ENCODE measurements at places on chromosomes 5 and 9.
A peak's percentile ranks its signal among the peaks of the same experiment; 100 is the strongest.

GRCh38 chr5:51518607-51519006 is 135.4 kb downstream of the ISL1 start:
- no peak for DNase-seq

DNA sequence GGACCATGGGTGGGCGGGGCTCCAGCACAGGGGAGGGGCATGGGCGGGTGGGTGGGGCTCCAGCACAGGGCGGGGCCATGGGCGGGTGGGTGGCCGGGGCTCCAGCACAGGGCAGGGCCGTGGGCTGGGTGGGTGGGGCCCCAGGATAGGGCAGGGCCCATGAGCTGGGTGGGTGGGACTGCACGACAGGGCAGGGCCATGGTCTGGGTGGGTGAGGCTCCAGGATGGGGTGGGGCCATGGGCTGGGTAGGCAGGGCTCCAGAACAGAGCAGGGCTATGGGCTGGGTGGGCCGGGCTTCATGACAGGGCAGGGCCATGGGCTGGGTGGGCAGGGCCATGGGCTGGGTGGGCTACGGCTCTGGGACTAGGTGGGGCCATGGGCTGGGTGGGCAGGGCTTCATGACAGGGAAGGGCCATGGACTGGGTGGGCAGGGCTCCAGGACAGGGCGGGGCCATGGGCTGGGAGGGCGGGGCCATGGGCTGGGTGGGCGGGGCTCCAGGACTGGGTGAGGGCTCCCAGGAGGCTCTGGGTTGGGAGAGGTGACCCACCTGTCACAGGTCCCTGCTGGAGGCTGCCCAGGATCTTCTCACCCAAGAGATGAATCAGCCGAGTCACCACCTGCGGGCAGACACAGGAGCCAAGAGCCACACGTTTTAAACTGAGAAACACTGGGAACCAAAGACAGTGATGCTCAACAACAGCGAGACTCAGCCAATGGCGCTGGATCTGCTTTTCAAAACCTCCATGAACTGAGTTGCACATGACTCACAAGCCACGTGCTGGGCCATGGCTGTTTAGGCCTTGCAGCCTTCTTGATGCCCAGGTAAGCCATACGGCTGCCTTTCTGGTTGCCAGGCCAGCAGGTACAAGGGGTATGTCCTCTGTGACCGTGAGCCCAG is 33.6 kb upstream of the NSMF start:
- DNase-seq, result peak; percentile 60

- no peak for DNase-seq
Observed at GRCh38 chr9:121277518-121278295, 9.7 kb downstream of the GSN start.

GRCh38 chr5:74412066-74412465 is 228.5 kb downstream of the ENC1 start:
- peak; percentile 48 for DNase-seq

DNA sequence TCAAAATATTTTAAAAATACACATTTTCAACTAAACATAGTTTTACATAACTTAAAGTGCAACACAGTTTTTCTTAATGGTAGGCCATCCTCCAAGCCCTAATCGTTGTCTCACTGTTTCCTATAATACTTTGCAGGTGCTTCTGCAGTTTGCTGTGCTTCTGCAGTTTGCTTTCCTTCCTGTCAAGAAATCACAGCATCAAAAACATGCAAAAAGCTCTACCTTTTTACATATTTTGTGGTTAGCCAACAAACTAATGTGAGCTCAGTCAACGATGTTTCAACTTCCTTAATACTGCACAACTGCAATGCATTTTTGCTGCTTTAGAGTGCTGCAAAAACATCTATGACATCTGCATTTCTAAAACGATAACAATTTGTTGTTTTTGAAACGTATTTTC is 25.2 kb downstream of the EMB start:
- DNase-seq, result no peak

GRCh38 chr5:176412517-176413254 is 3.7 kb downstream of the CLTB start:
- no peak for DNase-seq

- DNase-seq, result no peak
Observed at GRCh38 chr5:3993856-3994473, 398.3 kb downstream of the IRX1 start.

- DNase-seq, result no peak
Observed at GRCh38 chr9:27990524-27990923, 417.2 kb upstream of the C9orf72 start.
